ENCODE measurements at places on chromosomes 6 and 20.

GRCh38 chr20:31915491-31916280 lies 36.2 kb downstream of the PDRG1 start:
- no peak for DNase-seq

GRCh38 chr20:49757597-49757996 lies 43.9 kb upstream of the B4GALT5 start:
- no peak for DNase-seq

- DNase-seq: no peak
Measured at GRCh38 chr20:35476288-35476687, 20.9 kb downstream of the CEP250 start.

GRCh38 chr6:13663986-13664385 lies 47.6 kb downstream of the RANBP9 start:
- DNase-seq: no peak

DNA sequence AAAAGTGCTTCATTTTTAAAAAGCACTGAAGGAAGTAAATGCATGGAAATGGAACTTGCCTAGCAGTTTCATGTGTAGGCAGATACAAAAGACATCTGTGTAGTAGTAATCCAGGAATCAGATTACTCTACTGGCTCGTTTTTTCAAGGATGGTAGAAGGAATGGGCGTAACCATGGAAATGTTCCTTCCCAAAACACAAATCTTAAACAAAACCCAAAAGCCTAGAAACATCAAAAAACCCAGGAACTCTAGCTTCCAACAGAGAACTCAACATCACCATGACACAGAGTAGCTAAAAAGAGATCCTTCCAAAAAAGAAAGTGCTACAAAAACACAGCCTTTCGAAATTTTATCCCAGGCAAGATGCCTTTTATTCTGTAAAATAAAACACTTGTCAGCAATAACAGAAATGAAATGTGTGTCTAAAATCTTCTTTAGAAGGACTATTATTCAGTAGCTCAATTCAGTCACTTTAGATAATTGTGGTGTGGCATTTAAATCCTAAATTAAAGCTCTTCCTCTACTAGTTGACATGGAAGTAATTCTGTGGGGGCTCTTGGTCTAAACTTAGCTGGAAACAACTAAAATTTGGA lies 81.7 kb downstream of the FAM217A start:
- DNase-seq: no peak

- DNase-seq: no peak
Measured at GRCh38 chr6:77930952-77931351, 278.1 kb downstream of the MEI4 start.

- DNase-seq: no peak
Measured at GRCh38 chr6:150880336-150880735, 14.8 kb downstream of the MTHFD1L start.

GRCh38 chr6:120511712-120512111 lies 822.6 kb downstream of the TBC1D32 start:
- no peak for DNase-seq

- DNase-seq: no peak
Measured at GRCh38 chr6:83470587-83470986, 39.7 kb upstream of the ME1 start.

DNA sequence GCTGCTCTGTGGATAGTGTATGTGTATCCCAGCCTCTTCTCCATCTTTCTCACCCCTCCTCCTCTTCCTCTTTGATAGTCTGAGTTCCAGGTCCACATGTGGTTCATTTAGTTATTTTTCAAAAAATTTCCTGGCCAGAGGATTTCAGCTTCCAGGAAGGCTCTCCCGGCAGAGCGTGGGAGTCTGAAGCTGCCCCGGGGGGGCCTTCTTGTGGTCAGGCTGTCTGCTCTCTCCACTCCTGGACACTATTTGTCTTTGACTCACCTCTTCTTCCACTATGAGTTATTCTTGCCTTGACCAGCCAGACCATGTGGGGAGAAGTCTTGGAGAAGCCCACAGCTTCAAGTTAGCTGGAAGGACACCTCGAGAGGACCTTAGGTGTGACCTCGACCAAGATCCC lies 258.8 kb downstream of the CDC5L start:
- DNase-seq: no peak

GRCh38 chr6:149847939-149848267 lies 16.3 kb downstream of the LRP11 start:
- DNase-seq: no peak

GRCh38 chr6:109872968-109873545 lies 105.1 kb upstream of the GPR6 start:
- no peak for DNase-seq

GRCh38 chr6:79134699-79135474 lies 56.8 kb upstream of the PHIP start:
- no peak for DNase-seq

GRCh38 chr6:35365594-35366203 lies 23.3 kb downstream of the PPARD start:
- DNase-seq: no peak

GRCh38 chr6:31908791-31909190 lies 6.9 kb upstream of the ZBTB12 start:
- DNase-seq: no peak

DNA sequence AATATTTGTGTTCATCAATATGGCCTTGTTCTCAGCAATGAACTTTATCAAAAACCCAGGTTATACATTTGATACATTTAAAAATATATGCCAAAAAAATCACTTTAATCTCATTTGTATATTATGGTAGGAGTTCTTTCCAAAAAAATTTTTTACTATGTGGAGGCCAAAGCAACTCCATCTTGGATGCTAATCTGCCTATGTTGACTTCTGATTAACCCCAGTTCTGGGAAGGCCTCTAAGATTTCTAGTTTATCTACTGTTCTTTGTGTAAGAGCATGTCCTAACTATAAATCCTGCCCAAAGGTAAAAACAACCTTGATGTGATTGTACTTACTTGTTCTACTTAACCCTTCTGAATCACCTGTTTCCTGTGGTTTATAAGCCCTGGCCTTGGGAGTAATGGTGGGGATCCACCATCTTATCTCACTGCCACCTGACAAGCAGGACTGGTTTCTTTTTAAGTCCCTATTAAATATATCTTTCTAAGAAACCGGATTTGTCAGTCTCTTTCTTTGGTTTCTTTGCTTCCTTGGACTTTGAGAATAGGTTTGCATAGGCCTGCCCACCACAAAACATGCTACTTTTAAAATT lies 46.7 kb downstream of the RNGTT start:
- DNase-seq: no peak

DNA sequence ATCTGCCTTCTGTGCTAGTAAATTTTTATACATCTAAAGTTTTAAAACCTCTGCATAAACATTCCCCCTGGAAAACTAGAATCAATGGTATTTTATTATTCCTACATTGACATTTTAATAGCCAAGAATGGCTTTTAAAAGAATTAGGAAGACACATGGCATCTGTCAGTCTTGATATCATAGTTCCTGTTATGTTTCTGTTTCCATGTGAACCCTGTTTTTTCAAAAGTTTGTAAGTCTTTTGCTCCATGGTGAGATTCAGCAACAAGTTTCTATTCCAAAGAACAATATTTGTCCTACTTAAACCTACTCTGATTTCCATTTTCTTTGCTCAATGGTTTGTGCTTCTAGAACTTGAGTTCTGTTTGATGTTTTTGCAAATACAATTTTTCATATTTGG lies 95.2 kb downstream of the PLEKHG1 start:
- DNase-seq: no peak

DNA sequence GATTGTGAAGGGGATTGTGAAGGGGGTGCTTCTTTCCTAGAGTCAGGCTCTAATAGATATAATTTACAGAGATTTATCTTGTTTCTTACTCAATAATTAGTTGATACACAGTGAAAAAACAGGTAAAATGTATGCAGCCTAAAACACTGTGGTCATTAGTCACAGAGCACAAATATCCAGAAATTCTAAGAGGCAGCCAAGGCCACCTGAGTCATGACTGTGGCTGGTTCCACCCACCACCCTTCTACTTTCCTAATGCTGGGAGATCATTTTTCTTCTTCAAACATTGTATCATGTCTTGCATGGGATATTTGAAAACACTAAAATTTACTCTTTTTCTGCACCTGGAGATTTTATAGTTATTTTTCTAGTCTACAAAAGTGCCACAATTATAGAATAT lies 181.6 kb downstream of the OTOR start:
- no peak for DNase-seq

DNA sequence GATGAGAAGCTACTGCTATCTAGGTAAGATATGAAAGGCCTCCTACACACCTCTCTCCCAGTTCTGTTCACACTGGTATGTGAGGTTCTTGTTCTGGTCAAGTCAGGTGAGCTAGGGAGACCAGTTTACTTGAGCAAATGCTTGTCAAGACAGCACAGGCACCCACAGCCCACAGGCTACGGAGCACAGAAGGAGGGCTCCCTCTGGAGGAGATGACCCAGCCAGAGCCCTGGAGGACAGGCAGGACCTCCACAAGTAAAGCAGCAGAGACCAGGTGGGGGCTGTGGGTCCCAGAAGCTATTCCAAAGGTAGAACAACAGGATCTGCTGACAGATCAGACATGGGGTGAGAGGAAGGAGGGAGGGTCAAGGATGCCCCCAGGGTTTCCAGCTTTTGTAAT lies 13.2 kb downstream of the MMP24OS start:
- DNase-seq: no peak

DNA sequence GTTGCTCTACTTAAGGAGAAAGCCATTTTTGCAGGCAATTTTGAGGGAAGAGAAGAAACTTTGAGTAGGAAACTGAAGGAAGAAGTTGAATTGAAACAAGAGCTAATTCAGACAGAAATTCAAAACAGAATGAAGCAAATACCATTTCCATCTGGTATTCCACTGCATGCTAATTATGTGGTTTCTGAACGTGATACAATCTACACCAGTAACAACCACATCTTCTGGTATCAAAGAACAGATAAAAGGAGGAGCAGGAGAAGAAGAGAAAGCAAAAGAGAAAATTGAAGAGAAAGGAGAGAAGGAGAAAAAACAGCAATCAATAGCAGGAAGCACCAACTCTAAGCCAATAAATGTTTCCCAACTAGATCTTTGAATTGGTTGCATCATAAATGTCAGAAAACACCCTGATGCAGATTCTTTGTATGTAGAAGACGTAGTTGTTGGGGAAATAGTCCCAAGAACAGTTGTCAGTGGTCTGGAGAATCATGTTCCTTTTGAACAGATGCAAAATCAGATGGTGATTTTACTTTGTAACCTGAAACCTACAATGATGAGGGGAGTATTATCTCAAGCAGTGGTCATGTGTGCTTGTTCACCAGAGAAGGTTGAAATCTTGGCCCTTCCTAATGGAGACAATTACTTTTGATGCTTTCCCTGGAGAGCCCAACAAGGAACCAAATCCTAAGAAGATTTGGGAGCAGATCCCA lies 132.4 kb downstream of the MACROD2 start:
- DNase-seq: no peak

DNA sequence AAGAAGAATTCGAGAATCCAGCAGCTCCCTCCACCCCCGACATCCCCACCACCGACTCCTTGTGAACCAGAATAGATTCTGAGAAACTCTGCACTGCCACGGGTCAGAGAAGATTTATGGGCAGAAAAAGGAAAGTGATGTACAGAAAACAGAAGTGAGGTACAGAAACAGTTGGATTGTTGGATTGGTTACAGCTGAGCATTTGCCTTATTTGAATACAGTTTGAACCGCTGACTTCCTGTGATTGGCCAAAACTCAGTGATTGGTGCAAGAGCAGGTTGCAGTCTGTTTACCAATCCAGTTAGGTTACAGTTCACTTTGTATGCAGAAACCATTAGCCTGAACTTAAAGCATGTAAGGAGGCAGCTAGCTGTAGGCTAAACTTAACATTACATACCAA lies 131.2 kb upstream of the HDDC2 start:
- DNase-seq: no peak

DNA sequence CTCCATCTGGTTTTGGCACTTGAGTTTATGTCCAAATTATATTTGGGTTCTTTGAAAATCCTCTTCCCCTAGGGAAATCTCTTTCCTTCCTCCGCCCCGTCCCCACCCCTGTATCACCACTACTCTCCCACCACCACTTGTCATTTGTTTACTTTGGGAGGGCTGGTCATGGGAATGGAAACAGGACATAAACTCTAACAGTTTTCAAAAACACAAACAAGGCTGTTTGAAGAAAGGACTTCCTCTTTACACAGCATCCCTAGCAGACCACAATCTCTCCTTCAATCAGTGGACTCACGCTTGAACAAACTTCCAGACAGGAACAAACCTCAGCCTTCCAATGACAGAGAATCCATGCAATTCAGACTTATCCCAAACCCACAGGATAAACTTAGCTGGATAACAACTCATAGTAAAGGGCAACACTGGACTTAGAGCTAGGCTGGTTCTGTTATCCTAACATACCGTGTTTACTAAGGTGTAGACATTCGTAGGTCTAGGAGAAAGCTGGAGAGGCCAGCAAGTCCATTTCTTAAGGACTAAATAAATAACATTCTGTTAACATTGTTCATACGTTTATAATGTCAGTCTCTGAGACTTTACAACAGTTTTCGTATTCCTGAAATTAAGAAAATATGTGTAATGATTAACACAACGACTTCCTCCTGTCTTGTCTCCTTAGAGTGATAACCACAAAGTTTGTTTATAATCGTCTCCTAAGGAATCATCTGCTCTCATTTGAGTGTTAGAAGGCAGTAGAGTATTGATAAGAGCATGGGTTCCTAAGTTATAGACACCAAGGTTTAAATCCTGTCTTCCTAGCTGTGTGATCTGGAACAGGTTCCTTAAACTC lies 44.1 kb upstream of the CTAGE9 start:
- DNase-seq: no peak

DNA sequence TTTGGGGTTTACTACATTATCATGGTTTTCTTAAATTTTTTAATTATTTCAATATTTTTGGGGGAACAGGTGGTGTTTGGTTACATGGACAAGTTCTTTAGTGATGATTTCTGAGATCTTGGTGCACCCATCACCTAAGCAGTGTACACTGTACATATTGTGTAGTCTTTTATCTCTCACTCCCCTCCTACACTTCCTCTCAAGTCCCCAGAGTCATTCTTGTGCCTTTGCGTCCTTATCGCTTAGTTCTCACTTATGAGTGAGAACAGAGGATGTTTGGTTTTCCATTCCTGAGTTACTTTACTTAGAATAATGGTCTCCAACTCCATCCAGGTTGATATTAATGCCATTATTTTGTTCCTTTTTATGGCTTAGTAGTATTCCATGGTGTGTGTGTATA lies 130.9 kb upstream of the CD93 start:
- no peak for DNase-seq

GRCh38 chr6:56268266-56268665 lies 20.9 kb upstream of the COL21A1 start:
- DNase-seq: no peak

GRCh38 chr6:116136373-116136772 lies 10.4 kb upstream of the COL10A1 start:
- no peak for DNase-seq

DNA sequence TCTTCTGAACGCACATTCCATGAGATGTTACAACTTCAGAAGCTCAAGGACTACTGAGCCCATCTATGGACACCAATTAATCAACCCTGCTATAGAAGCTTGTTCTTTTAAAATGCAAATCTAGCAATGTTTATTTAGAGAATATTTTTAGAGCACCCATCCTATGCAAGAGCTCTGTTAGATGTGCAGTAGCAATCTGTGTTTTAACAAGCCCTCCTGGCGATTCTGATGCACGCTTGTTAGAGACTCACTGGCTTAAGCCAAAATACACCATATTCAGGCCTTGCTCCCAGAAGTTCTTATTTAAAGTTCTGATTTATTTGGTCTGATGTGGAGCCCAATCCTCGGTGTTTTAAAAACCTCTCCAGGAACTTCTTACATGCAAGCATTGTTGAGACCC lies 21.1 kb upstream of the ARG1 start:
- DNase-seq: no peak

Measured in stimulated activated CD4-positive, alpha-beta T cell treated with anti-CD3 and anti-CD28 coated beads, Interleukin-2, amount 100 ng/mL, for 24 hours (primary cell).